ENCODE measurements at places on chromosomes 12 and 14.
A peak's percentile ranks its signal among the peaks of the same experiment; 100 is the strongest.

DNA sequence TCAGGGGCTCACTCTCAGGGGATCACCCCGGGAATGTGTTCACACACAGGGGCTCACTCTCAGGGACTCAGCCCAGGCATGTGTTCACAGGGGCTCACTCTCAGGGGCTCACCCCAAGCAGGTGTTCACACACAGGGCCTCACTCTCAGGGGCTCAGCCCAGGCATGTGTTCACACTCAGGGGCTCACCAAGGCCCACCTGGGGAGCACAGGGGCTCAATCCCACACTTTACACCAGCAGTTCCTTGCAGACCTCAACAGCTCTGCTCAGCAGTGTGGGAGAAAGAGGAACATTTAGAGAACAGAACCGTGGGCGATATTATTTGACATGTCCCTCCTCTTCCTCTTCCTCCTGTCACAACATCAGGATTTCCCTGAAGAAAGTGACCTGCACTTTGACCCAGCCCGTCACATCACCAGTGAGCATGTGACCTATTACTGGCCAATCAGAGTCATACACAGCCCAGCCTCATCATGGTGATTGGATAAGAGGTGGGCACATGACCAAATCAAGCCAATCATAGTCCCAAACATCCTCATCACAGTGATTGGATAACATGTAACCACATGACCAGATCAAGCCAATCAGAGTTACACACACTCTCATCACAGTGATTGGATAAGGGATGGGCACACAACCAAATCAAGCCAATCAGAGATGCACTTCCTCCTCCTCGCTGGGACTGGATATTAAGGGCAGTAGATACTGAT is 359.4 kb upstream of the SFSWAP start:
- DNase-seq = no peak

DNA sequence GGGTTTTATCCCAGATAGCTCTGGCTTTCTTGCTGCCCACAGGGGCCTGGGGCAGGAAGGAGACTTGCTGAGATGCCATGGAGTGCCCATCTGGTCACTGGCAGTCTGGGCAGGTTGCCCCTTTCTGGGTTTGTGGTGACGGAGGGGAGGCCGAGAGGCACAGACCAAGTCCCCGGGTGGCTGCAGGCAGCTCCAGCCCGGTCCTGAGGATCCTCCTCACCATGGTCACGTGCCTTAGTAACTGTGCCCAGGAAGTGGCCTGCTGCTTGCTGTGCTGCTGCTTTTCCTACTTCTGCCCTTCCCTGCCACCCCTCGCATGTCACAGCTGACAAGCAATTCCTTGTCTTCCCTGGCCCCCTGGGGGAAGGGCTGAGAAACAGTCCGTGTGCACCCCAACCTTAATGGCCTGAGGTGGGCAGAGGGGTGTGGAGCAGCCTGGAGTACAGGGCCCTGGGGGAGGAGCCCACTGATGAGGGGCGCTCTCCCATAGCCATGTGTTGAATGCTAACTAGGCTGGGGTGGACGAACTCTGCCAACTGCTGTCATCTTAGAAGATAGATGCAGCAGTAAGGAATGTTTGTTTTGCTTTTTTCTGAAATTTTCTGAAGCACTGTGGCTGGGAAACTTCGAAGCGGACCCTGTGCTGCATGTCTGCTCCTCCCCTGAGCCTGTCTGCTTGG is 54.9 kb upstream of the SRSF5 start:
- no peak for DNase-seq

GRCh38 chr12:124480469-124481256 is 86.7 kb downstream of the NCOR2 start:
- DNase-seq = no peak

DNA sequence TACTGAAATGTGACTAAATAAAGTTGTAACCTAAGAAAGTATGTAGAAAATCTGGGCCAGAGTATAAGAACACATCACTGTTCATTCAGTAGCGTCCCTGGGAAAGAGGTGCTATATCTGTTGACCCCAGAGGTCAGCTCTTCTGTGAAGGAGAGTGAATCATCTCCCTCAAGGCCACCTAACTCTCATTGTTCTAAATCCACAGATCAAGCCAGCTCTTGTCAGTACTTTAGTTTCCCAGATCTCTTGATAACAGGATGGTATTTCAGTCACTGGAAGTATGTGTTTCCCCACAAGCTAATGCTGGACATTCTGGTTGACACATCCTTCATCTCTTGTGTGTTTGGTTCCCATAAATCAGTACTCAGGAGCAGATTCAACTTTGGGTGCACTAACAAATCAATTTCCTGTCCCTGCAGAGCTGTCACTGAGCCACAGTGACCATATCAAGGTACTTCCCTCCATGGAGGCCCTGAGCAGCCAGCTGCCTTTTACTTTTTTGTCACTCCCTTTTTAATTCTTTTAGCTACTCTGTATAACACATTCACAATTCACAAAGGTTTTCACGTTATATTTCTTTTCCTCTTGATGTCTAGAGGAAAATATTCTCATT is 7.8 kb downstream of the KRT1 start:
- DNase-seq = no peak

DNA sequence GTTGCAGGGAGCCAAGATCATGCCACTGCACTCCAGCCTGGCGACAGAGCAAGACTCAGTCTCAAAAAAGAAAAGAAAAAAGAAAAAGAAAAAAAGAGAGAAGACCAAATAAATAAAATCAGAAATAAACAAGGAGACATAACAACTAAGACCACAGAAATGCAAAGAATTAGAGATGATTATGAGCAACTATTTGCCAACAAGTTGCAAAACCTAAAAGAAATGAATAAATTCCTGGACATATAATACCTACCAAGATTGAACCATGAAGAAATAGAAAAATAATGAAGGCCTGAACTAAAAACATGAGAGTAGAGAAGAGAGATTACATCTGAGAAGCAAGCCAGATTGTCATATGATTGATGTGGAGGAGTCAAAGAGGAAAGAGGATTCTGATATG is 17.6 kb upstream of the EPS8 start:
- DNase-seq = no peak

GRCh38 chr14:51167587-51168214 is 72.3 kb upstream of the TMX1 start:
- no peak for DNase-seq

GRCh38 chr12:58412461-58413060 is 471.2 kb downstream of the ATP23 start:
- DNase-seq = no peak

GRCh38 chr14:86414146-86414545 is 884.2 kb downstream of the FLRT2 start:
- DNase-seq = no peak

DNA sequence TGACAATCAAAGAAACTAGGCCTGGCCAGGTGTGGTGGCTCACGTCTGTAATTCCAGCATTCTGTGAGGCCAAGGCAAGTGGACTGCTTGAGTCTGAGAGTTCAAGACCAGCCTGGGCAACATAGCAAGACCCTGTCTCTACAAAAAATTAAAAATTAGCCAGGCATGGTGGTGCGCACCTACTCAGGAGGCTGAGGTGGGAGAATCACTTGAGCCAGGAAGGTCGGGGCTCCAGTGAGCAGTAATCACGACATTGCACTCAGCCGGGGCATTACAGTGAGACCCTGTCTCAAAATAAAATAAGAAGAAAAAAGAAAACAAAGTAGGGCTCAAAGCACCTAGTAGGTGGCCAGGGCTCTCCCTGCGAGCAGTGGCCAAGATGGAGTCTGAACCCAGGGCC is 79.1 kb downstream of the CHGA start:
- no peak for DNase-seq

- no peak for DNase-seq
Measured at GRCh38 chr12:34287437-34287836, 265.1 kb downstream of the ALG10 start.

GRCh38 chr14:81132468-81132867 is 88.3 kb downstream of the GTF2A1 start:
- DNase-seq = no peak

DNA sequence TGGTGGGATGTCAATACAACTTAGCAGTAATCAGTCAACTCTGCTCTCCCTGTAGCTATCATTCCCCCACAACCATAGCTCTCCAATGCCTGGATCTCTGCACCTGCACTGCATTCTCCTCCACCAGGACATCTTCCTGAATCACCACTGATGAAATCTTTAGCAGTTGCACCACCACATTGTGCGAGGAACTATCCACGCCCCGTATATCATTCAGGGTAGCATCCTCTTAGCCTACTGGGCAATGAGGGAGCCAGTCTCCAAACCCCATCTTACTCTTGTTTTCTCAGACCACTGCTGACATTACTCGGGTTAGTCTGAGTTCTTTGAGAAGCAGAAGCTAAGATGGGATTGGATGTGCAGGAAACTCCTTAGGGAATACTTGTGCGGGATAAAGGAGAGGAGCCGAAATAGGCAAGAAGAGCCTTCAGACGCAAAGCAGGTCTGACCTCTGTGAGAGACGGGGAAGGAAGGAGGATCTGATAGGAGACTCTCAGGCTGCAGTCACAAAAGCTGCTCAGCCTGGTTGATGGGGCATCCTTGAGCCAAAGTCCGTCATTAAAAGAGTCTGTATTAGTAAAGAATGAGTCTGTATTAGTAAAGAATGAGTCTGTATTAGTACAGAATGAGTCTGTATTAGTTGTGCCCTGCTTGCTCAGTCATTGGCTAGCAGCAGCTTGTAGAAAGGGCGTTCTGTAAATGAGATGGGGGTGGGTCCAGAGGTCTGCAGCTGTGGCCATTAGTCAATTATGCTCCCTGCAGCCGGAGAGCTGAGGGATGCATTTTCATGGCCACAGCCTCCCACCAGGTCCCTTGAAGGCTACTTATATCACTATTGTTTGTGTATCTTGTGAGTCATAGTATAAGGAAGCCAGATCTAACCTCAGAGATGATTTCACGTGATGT is 49.6 kb upstream of the RASSF3 start:
- DNase-seq = peak; percentile 44

DNA sequence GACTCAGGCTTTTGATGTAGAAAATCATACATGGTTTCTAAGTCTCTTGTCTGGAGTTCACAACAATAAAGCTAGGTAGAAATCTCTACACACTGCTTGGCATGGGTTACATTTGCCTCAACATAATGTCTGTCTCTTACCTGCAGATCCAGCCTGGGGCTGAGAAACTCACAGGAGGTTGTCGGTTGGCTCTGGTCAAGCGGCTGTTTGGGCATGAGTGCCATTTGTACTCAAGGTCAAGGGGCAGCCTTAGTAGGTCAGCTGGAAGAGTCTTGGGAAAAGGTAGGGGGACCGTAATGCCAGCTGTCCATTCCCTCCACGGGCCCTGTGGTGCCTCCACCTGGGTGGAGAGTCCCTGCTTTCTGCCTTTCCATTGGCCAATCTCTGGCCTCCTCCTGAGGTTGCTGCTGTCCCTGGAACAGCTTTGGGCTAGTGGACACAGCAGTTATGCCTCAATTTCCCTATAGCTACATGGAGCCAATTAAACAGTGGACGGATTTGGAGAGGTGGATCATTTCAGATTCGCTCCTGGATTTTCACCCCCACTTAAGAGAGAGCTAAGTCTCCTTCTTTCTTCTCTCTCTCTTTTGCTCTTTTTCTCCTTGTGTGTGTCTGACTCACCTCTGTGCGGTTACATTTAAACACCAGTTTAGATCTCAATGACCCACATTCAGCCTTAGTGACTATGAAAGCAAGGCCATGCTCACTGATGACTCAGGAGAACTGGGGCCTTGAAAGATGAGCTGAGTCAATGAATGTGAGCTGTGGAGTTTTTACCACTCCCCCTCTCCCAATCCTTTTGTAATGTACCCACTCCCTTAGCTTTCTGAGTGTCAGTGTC is 132.8 kb upstream of the HIF1A start:
- DNase-seq = peak; percentile 74

GRCh38 chr12:27505109-27505508 is 18.9 kb upstream of the PPFIBP1 start:
- no peak for DNase-seq

- no peak for DNase-seq
Measured at GRCh38 chr12:28742791-28743190, 406.3 kb upstream of the FAR2 start.

DNA sequence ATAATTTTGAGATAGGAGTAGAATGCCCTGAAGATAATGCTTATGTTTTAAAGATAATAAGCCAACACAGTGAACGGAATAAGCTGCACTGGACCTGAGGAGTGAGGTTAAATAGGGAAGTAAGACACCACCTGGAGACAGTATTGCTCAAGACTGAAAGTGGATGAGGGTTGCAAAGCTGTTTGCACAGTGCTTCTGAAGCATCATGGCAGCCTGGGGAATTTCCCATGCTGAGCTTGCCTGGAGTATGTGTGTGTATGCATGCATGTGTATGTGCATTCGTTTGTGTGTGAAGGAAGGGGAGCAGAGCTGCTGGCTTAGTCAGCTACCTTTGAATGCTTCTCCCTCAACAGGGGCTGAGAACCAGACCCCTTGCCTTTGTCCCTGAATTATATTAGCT is 35.8 kb downstream of the BHLHE41 start:
- no peak for DNase-seq

DNA sequence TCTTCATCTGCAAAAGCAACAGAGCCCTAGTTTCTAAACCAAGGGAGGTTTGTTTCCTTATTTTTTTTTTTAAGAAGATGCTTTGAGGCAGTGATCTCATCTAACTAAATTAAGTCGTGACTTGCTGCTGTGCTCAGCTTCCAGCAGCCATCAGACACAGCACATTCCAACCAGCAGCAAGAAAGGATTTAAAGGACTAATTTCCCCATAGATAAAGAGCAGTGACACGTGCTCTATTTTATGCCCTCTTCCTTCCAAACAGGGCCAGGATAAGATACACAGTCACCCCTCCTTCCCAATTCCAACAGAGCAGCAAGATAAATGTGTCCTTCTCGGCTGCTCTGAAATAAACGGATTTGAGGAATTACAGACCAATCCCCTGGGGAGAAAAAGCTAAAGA is 81.7 kb downstream of the PRKAB1 start:
- DNase-seq = no peak

- no peak for DNase-seq
Measured at GRCh38 chr14:102063808-102064429, 22.9 kb downstream of the HSP90AA1 start.

- no peak for DNase-seq
Measured at GRCh38 chr14:53938136-53938837, 18.3 kb downstream of the BMP4 start.

- no peak for DNase-seq
Measured at GRCh38 chr14:67523764-67524633, 9.1 kb upstream of the PLEKHH1 start.

DNA sequence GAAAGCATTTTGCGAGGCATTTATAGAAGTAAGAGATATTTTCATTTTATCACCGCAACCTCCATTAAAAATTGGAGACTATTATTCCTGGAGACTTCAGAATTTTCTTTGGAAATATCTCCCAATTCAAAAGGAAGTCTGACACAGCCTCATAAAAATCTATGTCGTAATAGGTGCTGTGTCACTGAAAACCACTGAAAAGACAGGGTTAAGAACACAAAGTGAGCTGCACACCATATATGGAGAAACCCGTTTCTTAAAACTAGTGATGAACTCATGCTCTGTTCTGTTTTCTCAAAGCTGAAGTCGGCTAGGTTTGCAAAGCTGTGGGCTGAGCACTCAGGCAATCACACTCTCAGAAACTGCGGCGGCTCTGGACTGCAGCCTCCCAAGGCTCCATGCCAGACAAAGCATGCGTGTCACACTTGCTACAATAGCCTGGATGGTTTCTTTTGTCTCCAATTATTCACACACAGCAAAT is at the start of gene GLIPR1:
TSS of gene GLIPR1 (plus strand) at position 287 of the 481 bp plus-strand sequence. CDS start at position 413, 126 bp downstream.
- DNase-seq = peak; percentile 89

Data from glomerular endothelial cell (primary cell).